Right lung (tissue), 10 donors: ENCODE measurements at places on chromosomes 7 and 10. TPM values are rescaled to one million over a fixed set of nuclear protein-coding genes. Genes with fewer than 3 reads are reported as not detected.

GRCh38 chr10:79995979-79996634 lies 47.2 kb upstream of the SFTPD start:
- no peak for DNase-seq

DNA sequence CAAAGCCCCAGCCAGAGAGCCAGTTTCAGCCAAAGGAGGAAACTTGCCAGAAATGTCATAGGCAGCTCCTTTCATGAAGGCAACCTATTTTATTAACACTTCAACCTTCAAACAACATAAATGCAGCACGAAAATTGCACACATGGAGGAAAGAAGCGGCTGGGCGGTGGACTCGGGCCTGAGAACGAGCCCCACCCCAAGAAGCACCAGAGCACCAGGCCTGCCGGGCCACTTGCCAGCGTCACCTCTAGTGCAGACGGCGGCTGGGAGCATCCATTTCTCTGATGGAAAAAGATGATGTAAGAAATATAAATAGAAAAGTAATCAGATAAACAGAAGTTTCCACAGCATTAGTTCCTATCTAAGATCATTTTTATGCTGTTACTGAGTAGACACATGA lies 100.0 kb downstream of the TCERG1L start:
- peak; percentile 12 for DNase-seq

DNA sequence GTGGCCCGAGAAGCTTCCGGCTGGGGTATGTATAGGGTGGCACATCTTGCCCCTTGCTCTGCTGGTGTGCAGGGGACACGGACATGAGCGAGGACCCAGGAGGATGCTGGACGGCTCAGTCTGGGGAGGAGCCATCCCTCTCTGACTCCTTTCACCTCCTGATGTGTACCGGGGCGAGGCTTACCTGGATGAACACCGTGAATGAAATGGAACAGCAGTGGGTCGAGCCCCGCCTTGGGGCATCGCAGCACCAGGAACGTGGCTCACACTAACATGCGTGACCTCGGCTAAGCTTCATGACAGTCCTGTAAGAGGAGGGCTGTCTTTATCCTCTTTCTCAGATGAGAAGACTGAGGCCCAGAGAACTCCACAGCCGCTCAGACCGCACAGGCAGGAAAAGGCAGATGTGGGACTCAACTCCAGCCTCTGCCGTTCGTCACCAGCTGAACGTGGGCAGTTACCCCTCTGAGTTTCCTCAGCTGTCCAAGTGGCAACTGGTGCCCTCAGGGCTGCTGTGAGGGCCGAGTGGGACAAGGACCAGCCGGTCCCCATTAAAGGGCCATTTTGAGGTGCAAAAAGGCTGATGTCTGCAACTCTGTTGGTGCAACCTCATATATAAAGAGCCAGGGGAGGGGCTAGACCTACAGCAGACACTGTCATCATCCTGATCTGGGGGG lies 54.5 kb downstream of the INSIG1 start:
- DNase-seq = no peak

DNA sequence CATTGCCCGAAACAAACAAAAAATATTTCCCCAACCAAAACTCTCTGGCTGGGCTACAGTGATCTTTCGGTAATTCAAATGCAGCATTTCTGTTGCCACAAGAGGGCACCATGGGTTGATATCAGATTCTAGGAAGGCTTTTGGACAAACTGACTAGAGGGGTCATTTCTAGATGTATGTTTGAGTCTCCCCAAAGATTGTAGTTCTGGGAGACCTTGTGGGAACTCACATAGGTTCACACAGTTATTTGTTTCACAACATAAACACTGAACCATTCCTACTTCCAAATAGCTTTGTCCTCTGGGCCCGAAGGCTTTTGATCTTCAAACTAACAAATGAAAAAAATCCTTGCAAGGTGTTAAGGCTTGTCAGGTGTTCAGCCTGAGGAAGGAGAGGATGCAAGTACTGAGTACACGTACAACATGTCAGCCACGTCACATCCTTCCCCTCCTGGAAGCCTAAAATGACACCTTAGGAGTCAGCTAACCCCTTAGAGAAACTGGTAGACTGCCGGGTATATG lies 37.0 kb upstream of the IL15RA start:
- no peak for DNase-seq

DNA sequence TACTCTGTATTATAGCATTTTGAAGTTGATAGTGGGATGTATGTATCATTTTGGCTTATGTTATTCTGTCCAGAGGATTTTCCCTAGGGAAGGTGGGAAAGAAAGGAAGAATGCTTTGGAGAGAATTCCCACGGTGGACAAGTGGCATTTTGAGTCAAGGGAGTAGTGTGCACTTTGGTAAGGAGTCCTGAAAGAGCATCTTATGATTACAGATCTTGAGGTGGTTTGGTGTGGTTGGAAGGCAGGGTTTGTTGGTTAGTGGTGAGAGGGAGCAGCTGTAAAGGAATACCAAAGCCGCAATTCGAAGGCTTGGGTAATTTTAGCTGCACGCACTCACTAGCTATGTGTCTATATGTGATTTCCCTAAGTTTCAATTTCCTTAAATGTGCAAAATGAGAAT lies 16.1 kb downstream of the CCSER2 start:
- DNase-seq = no peak

DNA sequence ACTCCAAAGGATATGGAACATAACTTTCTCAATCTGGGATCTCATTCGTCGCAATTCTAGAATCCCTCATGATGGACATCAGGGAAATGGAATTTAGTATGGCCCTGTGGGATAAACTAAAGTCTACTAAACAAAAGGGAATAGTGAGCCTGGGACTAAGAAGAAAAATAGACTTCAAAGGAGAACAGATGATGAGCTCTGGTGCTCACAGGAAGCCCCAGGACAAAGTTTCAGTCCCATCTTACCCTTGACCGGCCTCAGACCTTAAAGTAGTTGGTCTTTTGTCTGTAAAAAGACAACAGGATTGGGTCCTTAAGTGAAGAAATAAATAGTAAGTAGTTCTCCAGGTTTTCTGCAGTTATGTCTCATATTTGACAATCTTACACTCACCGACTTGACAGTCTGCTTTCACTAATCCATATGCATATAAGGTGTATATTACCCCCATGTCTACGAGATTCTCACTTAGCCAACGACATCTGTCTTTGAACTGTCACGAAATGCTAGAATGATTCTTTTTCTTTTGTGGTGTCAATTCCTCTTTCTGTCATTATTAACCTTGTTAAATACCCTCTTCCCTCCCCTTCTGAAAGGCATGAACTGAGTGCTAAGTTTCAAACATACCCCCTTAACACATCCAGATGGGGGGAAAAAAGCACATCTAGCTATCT lies 10.9 kb upstream of the IKZF1 start:
- DNase-seq = no peak

DNA sequence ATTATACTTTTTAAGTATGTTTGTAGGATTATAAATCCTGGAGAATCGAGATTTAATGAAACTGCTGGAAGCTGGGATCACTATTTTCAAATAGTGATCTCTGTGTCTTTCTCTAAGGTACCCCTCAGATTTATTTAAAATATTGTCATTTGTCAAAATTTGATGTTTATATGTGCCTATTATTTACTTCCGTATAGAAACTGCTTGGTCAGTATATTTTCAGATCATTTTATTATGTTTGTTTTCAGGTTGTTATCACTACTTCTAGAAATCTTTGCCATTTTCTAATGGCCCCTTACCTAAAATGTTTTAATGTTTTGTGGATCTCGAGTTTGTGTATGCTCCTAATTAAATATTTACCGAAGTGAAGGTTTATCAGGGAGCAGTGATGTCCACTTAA lies 183.7 kb downstream of the SND1 start:
- no peak for DNase-seq

DNA sequence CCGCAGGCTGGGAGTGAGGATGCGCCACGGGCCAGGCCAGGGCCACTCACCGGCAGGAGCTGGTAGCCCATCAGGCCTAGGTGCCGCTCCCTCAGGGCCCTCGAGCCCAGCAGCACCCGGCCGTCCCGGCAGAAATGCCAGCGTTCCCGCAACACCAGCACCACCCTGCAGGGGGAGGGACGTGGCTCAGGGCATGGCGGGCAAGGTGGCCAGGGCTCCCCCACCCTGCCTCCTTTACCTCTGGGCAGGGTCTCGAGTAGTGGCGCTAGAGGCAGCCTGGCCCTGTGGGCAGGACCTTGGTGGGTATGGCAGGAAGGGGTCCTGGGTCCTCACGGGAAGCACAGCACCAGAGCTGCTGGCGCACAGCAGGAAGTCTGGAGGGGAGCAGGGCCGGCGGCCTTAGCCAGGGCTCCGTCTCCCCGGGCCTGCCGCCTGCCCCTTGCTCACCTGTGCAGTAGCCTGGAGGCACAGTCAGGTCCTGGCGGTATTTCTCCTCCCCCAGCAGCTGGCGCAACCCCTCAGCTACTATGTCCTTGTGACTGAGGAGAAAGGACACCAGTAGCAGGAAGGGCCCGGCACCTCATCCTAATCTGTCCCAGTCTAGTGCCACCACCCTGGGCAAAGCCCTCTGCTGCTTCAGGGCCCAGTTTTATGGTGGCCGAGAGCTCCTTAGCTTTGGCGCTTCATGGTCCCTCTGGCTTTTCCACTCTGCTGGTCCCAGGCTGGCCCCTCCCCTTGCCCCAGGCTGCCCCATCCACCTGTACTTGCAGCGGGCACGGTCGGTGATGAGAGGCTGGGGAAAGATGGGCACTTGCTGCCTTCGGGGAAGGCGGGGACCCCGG lies 3.5 kb downstream of the FASTK start:
- no peak for DNase-seq

GRCh38 chr10:17229967-17230682 lies 2.1 kb downstream of the VIM start:
- DNase-seq = peak; percentile 90

GRCh38 chr7:105926131-105926530 lies 36.9 kb upstream of the CDHR3 start:
- DNase-seq = no peak

- DNase-seq = no peak
These were observed 6.2 kb downstream of the STEAP4 start for GRCh38 chr7:88300401-88300945.

DNA sequence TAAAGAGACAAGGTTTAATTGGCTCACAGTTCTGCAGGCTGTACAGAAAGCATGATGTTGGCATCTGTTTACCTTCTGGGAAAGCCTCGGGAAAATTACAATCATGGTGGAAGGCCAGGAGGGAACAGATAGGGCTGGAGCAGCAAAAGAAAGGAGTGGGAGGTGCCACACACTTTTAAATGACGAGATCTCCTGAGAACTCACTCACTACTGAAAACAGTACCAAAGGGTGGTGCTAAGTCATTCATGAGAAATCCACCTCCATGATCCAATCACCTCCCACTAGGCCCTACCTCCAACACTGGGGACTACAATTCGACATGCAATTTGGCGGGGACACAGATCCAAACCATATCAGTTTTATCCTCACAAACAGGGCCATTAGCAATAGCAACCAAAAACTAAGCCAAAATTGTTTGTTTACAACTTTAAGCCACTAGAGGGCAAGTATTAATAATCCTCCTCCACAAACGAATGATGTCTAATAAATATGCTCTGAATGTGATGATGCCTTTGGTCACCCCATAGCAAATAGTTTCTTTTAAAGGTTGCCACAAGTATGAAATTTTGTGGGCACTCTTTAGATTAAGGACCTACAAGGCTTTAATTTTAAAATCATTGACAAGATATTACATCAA lies 129.2 kb upstream of the NRBF2 start:
- no peak for DNase-seq

- DNase-seq = no peak
These were observed 219.4 kb upstream of the CELF2 start for GRCh38 chr10:10798102-10798863.

GRCh38 chr7:98178321-98178720 lies 32.9 kb upstream of the BHLHA15 start:
- peak; percentile 70 for DNase-seq

DNA sequence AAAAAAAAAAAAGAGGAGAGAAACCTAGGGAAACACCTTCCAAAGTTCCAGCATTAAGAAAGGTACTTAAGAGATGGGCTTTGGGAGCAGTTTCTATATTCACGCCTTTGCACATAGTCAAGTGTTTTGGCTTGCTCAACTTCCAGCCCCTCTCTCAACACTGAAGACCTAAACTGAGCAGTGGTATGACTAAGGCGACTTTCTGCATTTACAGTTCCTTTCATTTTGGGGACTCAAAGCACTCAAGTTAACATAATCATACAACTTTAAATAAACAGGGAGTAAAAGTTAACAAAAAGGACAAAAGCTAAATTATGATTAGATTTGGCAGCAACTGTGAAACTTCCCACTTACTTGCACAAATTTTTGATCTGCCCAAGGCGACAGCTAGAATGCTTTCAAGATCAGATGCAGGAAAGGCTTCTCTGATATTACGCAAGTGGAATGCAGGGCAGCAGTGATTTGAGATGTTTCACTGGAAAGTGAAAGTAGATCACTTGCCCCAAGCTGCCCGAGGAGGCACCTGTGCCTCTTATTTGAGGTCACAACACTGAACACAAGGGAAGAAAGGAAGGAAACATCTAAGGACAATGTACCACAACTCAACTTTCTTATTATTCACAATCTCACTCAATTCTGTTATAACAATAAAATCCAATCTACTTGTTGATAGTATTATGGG lies 199.5 kb downstream of the SKAP2 start:
- no peak for DNase-seq

- no peak for DNase-seq
These were observed 28.9 kb downstream of the POR start for GRCh38 chr7:75943864-75944263.

GRCh38 chr7:158816995-158817394 lies 12.3 kb downstream of the ESYT2 start:
- no peak for DNase-seq

- no peak for DNase-seq
These were observed 31.1 kb upstream of the HIBADH start for GRCh38 chr7:27693794-27694193.

- DNase-seq = no peak
These were observed 35.4 kb downstream of the NACAD start for GRCh38 chr7:45053401-45053800.

DNA sequence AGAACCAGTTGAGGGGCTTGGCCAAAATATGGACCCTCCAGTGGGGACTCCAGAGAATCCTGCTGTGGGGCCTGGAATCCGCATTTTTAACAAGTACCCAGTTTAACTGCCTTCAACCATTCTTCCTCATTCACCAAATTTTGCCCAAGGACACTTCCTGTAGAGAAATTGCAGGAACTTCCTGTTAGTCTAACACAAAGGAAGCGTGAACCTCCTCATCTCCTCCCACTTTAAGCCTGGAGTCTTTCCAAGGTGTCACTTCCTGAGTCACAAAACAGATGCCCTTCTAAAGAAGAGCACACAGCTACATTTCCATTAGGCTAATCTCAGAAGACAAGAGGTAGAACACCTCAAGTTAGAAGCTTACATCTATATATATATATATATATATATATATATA lies 188.4 kb downstream of the PPP1R17 start:
- DNase-seq = peak; percentile 9

The SAMD9L gene
- 18.3 TPM for polyA plus RNA-seq

The PAX2 gene
- polyA plus RNA-seq = not detected

The FAM241B gene
- 7.4 TPM for polyA plus RNA-seq

The HOXA6 gene
- polyA plus RNA-seq = 13.9 TPM
